ENCODE measurements at places on chromosomes 11 and 22.

DNA sequence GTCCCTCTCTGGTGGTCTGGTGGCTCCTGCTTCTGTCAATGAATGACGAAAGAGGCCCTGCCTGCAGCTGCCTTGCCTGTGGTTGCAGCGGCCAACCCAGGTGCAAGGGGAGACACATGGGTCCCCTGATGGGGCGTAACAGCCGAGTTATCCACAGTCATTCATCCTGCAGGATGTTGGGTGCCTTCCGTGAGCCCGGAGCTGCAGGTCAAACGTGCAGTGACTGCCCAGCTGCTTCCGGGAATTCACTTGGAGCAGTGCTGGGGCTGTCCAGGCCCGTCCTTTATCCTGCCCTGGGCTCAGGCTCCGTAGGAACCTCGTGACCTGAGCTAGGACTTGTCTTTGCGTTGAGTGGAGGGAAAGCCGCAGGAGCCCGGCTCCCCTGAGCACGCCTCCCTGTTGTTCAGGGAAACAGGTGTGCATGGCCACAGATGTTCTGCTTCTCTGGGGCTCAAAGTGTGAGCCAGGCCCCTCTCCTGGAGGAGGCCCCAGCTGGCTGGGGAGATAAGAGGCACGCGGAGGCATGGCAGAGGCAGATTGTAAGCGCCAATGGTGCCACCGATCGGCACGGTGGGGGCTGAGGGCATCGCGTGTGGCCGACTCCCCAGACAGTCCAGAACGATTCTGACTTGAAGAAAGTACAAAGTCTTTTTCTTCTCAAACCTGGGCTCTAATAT, 635.4 kb downstream of the BRD1 start:
- DNase-seq = no peak

GRCh38 chr11:120293038-120293800, 31.9 kb upstream of the TLCD5 start:
- no peak for DNase-seq

- DNase-seq = no peak
Observed at GRCh38 chr11:41377709-41378394, 81.6 kb downstream of the LRRC4C start.

- DNase-seq = peak; percentile 53
Observed at GRCh38 chr22:20206709-20207215, 55.9 kb upstream of the CCDC188 start.

DNA sequence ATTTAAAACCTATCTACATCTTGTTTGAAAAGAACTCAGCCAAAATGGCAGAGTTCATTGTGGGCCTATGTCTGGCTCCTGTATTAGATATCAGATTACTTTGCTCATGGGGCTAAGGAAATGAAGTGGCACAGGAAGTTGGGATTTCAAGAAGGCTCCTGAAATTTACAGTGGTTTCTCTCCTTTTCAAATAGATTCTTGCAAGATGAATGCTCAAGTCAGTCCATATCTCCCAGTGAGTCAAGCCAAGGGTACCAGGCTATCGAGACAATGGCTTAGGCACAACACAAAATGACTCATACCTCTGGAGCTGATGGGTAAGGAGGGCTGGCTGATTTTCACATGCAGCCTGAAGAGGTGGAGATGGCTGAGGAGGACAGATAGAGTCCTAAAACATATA, 24.1 kb upstream of the APOA1 start:
- peak; percentile 32 for DNase-seq

- DNase-seq = no peak
Observed at GRCh38 chr11:16893456-16894066, 120.7 kb downstream of the PLEKHA7 start.

- no peak for DNase-seq
Observed at GRCh38 chr11:68669301-68670090, 14.8 kb upstream of the GAL start.

DNA sequence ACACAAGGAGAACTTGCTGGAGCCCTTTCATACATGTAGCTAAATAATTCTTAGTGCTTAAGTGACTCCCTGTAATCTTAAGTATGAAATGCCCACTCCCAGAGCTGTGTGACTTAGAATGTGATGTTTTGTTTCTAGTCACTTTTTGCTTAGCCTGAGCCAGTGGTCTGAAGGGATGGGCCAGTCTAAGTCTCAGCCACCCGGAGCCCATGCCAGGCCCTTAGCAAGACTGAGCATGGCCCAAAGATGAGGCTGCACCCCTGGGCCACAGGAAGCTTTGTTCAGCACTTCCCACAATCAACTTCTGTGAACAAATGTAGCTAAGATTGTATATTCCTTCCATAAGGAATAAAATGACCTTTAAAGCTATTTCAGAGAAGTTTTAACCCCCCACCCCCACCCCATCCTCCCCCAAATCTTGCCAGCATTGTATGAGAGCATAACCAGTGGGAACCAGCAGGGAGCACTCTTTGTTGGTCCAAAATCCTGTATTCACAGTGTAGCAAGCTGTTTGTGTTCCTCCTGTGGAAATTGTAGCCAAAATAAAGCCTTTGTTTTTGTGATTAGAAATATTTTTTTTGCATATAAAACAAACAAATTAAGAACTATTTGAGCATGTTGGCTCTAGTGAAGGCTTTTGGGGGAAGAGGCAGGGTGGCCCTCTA, 73.8 kb upstream of the GAL start:
- no peak for DNase-seq

DNA sequence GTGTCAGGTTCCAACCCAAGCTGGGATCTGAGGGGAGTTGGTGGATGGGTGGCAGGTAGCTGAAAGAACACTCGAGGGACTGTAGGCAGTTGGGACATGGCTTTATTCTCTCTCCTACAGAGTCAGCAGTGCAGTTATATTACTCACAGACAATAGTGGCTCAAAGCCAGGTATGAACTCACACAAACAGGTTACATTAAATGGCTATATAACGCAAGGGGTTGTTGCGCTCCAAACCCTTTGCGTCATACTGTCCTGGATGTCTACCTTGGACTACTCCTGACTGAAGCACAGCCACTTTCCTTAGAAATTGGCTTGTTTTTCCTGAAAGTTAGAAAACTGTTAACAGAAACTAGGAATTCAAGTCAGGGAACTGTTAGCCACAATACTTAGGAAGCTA, 66.4 kb upstream of the OR4B1 start:
- DNase-seq = no peak

DNA sequence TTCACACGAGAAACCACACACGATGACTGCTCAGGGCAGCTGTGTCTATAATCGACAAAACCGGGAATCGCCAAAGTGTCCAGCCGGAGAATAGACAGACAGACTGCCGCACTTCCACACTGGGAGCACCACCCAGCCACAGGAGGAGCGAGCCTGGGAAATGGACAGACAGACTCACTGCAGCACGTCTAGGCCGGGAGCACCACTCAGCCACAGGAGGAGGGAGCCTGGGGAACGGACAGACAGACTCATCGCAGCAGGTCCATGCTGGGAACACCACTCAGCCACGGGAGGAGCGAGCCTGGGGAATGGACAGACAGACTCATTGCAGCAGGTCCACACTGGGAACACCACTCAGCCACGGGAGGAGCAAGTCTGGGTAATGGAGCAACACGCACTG, 137.2 kb downstream of the BRD1 start:
- DNase-seq = no peak

GRCh38 chr11:66567787-66568123, 651 bp downstream of the CTSF start:
- DNase-seq = no peak

DNA sequence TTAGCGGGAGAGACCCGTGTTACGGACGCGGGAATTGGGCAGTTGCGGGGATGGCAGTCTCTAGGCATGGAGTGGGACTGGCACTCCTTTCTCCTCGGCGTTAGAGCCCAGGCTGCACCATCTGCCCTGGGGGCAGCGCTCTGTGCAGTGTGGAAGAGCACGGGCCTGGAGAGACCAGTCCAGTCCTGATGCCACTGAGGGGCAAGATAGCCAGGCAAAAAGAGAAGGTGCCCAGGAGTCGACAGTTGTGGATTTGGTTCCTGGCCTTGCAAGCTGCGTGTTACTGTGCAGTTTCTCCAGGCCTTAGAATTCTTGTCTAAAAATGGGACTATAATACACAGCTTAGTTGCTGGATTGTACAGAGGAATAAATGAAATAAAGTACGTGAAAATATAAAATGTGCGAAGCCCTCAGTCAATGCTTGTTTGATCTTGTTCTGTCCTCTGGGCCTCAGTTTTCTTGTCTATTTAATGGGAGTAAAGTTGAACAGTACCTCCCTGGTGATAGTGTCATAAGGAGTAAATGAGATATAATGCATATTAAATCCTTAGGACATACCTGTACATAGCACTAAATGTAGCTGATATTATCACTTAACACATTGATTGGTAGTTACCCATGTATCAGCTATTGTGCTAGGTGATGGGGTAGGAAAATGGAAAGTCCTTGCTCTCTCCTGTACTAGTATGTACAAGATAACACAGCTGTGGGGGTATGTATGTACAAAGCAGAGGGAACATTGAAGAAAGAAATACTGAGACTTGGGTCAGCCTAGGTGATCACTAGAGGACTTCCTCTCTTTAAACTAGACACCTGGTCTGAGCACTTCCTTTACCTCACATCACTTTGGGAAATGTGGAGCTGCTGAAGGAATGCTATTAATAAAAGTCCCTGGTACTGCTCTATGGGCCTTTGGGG, 1.2 kb downstream of the ATXN10 start:
- no peak for DNase-seq

GRCh38 chr22:50319503-50319951, 7.3 kb downstream of the DENND6B start:
- no peak for DNase-seq

GRCh38 chr11:110173811-110174644, 80.8 kb downstream of the ZC3H12C start:
- DNase-seq = peak; percentile 72

- DNase-seq = peak; percentile 68
Observed at GRCh38 chr11:13183094-13183825, 94.3 kb upstream of the BMAL1 start.

DNA sequence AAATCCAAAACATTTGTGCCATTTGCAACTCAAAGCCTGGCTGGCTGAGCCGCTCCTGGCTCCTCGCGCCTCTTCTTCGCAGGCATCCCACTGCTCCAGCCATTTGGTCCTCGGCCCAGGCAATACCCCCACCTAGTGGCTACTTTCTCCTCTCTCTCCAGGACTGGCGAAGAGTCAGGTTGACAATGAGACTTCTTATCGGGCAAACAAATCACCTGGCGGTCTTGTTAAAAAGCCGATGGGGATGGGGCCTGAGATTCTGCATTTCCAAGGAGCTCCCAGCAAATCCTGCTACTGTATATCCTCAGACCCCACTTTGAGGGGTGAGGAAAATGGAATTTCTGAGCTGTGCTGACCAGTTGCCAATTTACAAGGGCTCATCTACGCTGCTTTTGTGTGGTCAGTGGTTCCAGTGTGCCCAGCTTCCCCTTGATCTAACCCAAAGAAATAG, 89.0 kb downstream of the ISX start:
- DNase-seq = peak; percentile 81

DNA sequence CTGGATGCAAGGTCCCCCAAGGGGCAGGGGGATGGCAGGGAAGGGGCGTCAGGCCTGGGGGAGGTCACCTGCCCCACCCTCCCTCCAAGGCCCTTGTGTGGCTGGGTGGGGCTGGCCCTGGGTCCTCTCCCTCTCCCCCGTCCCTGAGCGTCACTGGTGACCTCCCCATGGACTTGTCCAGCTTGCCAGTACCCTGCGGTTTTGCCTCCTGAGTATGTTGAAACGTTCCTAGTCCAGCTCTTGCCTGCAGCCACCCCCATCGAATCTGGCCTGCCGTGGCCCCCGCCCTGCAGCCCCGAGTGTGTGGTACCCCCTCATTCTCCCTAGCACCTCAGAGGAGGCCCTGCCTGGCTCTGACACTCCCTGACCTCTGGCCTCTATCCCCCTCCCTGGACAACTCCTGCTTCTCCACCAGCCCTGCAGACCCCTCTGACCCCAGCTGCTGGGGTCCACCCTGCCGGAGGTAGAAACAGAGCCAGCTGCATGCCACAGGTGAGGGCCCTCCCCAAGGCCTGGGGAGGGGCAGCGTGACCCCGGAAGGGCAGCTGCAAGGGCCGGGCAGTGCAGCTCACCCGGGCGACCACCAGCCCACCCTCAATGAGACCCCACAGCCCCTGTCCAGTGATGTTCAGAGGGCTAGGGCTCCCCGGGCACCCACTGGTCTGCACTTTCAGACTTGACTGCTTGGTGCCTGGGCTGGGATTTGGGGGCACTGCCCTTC, 4.1 kb upstream of the MUC6 start:
- DNase-seq = no peak

DNA sequence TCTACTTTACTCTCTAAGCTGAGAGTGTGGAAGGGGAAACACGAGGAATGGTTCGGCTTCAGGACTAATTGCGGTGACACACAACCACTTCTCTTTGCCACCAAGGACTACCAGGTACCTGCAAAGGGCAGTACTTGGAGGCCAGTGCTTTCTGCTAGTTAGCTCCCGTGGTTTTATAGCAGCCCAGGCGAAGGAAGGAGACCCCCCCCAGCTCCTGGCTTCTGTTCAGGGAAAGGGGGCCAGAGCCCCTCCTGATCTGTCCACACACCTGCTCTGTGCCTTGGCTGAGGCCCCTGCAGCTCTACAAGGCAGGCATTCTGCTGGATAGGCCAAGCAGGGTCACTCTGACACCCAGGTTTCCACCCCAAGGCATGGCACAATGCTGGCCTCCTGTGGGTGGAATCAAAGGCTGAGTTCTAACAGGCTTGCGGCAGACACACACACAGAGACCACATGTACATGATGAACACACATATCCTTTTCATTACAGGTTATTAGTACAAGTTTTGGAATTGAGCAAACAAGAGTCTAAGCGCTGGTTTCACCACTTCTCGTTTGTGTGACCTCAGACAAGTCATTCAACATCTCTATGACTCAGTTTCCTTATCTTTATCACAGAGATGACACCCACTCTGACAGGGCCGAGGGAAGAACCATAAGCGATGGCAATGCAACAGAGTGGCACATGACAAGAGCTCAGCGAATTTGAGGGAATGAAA, 7.5 kb downstream of the SERPIND1 start:
- no peak for DNase-seq

- no peak for DNase-seq
Observed at GRCh38 chr11:101848262-101848661, 66.5 kb upstream of the CEP126 start.

- DNase-seq = peak; percentile 22
Observed at GRCh38 chr11:110855191-110855590, 143.0 kb upstream of the ARHGAP20 start.
